ENCODE measurements at places on chromosomes 1 and 21. TPM values are rescaled to one million over a fixed set of nuclear protein-coding genes. Genes with fewer than 3 reads are reported as not detected.

- DNase-seq: no peak
Observed at GRCh38 chr1:229131243-229132105, 139.4 kb upstream of the RAB4A start.

DNA sequence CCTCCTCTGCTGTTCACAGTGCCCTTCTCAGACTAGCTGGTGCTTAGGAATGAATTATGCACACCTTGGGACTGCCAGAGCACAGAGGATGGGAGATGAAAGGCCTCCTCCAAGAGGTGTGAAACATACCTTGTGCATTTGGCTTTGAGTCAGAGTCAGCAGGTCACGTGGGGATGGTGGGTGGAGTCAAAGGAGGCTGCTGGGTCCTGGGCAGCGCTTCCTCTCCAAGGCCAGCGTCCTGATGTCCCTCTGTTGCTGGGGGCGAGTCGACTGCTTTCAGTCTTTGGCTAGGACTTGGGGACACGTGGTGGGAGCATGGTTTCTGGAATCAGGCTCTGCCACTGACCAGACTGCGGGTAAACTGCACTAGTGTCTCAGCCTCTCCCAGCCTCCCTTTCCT, 91.2 kb downstream of the AJAP1 start:
- DNase-seq: no peak

The SLAMF9 gene
- total RNA-seq: not detected

DNA sequence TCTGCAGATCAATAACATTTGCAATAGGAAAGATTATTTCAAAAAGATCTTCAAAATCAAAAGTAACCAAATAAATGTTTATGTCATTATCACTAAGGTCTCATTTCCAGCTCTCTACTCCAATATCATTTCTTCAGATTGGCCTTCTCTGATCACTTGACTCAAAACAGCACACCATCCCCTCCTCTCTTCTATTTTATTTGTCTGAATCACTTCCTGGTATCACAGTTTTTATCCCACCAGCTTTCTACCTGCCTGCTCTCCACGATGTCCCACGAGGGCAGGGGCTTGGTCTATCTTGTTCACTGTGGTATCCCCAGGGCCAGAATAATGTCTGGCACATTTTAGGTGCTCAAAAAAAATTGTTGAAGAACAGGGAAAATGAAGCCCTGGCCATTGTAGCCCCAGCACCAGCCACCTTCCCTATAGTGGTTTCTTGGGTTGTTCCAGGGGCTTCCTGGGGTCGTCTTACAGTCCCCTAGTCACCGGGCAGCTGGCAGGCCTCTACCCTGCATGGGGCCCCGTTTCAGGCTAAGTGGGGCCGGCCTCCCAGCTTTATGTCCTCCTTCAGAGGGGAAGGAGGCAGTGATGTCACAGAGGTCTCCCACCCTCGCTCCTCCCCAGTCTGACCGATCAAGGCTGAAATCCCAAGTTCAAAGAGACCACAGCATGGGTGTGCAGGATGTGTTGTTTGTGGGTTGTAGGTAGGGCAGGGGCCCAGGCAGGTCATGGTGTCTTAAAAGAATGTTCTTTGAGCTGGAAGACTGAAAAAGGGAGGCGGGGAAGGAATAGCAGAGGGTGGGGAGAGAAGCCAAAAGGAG, 3.5 kb upstream of the PADI1 start:
- DNase-seq: no peak

DNA sequence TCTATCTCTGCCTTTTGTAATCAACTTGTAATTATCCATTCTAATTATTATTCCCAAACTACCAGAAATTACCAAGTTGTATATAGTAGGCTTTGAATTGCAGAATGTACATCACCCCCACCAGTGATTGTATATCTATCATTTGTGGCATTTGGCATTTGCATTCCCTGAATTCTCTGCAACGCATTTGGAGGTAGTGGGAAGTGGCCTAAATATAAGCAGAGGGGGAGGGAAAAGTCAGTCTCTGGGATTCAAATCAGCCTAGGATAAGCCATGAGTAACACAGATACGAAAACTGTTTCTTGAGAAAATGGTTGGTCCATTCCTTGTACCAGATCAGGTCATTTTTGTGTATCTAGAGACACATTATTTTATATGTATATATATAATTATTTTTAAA, 20.7 kb downstream of the DDX20 start:
- DNase-seq: no peak

The TCP10L gene
- 0.45 TPM for total RNA-seq

The OLFML3 gene
- 135 TPM for total RNA-seq

DNA sequence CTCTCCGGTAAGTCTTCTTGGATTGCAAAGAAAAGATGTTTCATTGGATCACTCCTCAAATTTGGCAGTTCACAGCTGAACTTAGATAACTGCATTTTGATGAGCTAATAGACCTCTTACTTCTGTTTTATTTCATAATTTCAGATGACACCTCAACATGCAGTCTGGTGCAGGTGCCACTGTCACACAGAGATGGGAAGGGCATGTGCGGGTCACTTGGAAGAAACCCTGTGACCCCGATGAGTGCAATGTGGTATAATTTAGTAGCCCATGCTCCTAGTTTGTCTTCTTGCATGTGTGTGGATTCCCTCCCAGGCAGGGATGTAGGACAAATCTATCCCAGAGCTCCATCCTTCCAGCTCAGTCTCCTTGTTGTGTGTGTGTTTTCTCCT, 481 bp upstream of the SLAMF1 start:
- no peak for DNase-seq

GRCh38 chr1:231803353-231803752, 176.8 kb downstream of the DISC1 start:
- peak; percentile 80 for DNase-seq

The OR6N1 gene
- 0.16 TPM for total RNA-seq

DNA sequence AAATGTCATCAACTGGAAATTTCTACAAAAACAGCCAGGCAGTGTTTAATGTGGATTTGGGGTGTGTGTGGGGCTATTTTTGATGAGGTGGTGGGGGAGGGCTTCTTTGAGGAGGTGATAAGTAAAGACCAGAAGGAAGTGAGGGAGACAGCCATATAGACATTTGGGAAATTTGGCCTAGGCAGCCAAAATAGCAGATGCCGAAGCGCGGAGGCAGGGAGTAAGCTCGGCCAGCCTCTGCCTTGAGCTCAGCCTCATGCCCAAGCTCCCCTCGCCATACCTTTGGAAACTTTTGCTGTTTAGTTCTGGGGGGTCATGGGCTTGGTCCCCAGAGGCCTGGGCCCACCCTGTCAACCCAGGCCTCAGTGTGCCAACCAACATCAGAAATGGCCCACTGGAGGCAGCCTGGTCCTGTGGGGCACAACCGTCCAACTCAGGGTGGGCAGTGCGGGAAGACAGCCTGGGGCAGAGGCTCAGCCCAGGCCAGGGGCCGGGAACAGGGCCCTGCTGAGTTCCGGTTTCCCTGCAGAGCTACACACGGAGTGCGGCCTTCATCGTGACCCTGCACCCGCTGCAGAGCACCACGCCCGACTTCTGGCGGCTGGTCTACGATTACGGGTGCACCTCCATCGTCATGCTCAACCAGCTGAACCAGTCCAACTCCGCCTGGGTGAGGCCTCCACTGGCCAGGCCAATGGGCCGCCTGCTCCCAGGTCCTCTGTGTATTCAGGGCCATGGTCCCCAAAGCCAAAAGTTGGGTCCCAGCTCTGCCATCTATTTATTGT, 84.0 kb downstream of the PTPRU start:
- no peak for DNase-seq

DNA sequence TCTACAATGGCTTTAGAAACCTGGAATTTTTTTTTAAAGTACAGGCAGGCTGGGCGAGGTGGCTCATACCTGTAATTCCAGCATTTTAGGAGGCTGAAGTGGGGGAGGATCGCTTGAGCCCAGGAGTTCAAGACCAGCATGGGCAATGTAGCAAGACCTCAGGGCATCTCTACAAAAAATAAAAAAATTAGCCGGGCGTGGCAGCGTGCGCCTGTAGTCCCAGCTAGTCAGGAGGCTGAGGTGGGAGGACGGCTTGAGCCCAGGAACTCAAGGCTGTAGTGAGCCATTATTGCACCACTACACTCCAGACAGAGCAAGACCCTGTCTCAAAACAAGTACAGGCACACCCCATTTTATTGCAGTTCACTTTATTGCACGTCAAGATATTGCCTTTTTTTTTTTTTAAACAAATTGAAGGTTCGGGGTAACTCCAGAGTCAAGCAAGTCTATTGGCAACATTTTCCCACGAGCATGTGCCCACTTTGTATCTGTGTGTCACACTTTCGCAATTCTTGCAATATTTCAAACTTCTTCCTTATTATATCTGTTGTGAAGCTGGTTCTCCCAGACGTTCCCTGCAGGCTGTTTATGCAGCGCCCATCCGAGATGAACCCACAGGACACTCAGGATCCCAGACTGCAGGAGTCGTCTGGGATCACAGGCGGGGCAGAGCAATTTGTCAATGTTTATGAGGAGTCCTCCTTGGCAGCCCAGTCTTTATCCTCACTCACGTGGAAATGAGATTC, 4.7 kb downstream of the HES2 start:
- no peak for DNase-seq

The KCNQ4 gene
- total RNA-seq: not detected

GRCh38 chr1:30324251-30325084, 398.9 kb downstream of the MATN1 start:
- no peak for DNase-seq

GRCh38 chr1:231177936-231178335, 16.1 kb downstream of the TRIM67 start:
- no peak for DNase-seq

DNA sequence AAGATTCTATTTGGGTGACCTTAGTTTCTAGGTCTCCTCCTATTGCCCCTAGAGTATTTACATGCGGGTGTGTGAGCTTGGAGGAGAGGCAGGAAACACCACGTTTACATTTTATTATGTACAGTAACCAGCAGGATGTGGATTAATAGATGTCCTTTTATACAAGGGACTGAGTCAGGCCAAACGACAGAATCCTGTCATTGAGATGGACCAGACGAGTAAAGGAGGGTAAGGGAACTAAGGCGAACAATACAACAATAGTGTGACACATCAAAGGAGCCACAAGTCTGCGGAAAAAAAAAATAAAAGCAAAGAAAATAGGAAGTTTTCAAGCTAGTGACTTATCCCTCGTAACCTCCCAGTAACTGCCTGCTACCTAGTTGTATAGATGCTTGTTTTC, 151.1 kb downstream of the GABPA start:
- peak; percentile 26 for DNase-seq

DNA sequence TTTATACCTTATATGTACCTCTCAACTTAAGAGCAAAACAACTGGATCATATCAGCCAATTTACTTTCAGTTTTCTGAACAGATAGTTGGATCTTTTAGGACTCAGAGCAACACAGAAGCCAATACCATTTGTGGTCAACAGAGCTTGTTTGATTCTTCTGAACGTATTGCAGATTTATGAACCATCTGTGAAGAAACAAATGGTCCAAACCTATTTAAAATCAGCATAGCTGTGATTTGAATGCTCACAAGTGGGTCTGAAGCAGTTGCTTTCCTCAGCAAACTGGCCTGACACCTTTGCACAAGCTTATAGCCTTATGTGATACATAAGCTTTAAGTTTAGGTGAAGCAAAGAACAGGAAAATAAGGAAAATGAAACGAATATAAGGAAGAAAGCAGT, 147.6 kb downstream of the LRRIQ3 start:
- no peak for DNase-seq

DNA sequence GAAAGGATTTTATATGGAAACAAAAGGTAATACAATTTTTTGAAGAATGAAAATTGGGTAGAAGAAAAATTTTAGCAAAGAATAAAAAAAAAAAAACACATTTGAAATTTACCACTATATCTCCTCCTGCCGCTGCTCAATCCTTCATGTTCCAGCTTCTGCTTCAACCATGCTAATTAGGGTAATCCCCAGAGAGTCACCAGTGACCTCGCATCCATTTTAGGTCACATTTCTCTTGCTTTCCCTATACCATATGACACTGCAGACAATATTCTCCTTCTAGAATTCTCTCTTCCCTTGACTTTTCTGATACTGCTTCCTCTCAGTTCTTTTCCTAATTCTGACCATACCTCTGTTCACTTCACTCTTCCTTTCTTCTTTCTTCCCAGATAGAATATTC, 237.1 kb downstream of the USH2A start:
- DNase-seq: no peak

GRCh38 chr21:23853796-23854379, 1753.4 kb downstream of the MRPL39 start:
- DNase-seq: peak; percentile 8

The LIN28A gene
- total RNA-seq: not detected

DNA sequence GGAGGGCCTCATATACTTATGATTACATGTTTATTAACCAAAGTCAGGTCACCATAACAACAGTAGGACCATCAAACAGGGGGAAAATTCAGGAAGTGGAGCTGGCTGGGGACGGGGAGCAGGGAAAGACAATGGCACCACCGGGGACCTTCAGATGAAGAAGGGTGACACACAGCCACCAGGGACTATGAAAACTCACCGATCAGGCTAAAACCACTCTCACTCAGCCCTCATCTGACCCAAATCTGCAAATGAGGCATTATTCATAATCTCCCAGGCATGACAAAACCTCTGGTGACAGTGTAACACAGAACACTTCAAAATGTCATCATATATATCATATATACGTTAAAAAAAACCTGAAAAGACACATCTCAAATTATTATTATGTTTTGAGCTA, 11.2 kb downstream of the MKNK1 start:
- no peak for DNase-seq

The CD101 gene
- total RNA-seq: 0.09 TPM

DNA sequence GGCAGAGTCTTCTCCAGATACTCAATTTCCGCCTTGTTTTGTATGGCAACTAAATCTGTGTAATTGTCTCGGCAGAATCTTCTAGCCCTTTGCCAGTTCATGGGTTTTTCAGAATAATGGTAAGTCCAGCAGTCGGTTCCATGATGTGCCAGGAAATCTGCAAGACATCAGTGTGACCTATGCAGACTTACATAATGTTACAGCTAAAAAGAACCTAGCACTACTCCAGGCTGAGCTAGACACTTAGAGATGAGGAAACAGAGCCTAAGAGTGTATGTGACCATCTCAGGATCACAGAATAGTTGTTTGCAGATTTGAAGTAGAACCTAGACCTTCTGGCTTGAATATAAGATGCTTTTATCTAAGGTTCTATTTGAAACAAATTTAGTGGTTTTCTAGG, 2.8 kb downstream of the SELL start:
- no peak for DNase-seq

The CFHR1 gene
- total RNA-seq: 1.1 TPM

The RAB7B gene
- total RNA-seq: 7.4 TPM

The PBX1 gene
- 95.6 TPM for total RNA-seq

GRCh38 chr1:185279571-185279970, 37.5 kb downstream of the IVNS1ABP start:
- peak; percentile 41 for DNase-seq

The SYDE2 gene
- total RNA-seq: 5.2 TPM

The PNRC2 gene
- total RNA-seq: 134 TPM
